Stimulated activated CD8-positive, alpha-beta memory T cell treated with anti-CD3 and anti-CD28 coated beads, Interleukin-15, amount 100 ng/mL, for 24 hours (primary cell): ENCODE measurements at places on chromosomes 4 and X.

DNA sequence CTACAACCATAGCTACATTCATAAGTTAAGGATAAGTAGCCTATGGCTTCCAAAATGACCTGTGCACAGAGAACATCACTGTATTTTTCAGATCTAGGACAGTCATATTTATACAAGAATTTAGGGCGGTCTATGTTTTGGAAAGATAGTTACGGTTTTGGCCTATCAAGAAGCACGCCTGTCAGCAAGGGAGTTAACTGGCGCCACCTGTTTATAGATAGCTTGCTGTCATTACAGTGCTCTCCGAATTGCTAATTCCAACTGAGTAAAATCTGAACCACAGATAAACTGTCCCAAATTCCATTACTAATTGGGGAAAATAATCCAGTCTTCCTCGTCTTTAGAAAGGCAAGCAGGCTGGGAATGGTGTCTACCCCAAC, 646 bp downstream of the ABCB7 start:
- DNase-seq = no peak

GRCh38 chr4:158162631-158163030, 10.2 kb downstream of the GASK1B start:
- DNase-seq = no peak

DNA sequence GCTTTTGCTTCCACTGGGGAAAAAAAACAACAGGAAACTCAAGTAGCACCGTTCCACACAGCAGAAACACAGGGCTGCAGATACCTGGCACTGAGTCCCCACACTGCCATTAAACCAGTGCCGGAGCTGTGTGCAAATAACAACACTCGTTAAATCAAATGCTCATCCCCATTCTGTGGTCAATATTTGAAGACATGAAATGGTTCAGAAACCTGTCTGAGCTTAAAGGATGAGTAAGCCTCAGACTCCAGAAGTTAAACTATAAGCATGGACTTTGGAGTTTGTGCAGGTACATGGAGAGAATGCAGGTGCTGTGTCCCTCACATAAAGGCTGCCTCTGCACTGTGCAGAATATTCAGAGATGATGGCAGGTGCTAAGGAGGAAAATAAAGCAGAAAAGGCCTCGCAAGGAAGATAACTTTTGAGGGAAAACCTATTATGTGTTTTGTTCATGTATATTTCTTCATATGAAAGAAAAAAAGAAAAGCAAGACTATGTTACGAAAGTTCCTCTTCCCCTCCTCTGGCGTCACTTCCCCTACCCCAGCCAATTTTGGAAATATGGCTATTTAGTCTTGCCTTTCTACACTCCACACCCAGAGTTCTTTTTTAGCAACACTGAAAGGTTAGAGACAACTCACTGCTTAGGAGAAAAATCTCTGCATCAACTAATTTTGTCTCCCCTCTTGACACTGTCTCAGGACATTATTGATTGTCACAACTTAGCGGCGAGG, 4.6 kb downstream of the MPP1 start:
- no peak for DNase-seq

DNA sequence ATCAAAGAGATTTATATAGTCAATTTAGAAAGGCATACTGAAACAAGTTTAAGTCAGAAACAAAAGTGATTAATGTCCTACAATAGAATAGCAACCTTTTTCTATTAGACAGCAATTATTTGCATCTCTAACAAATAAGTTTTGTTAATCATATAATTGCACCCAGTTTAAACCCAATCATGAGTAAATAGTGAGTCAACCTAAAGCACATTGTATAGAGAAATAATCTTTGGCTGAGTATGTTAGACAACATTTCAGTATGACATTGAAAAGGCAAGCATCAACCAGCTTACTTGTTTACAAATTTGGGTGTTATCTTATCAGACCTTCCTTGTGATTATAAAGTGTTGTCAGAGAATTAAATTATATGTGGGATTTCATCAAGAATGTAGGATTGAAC, 209.5 kb downstream of the IL15 start:
- DNase-seq = no peak

- DNase-seq = no peak
Measured at GRCh38 chr4:26131711-26132110, 189.1 kb upstream of the RBPJ start.

- no peak for DNase-seq
Measured at GRCh38 chr4:102627831-102628523, 126.8 kb downstream of the NFKB1 start.

DNA sequence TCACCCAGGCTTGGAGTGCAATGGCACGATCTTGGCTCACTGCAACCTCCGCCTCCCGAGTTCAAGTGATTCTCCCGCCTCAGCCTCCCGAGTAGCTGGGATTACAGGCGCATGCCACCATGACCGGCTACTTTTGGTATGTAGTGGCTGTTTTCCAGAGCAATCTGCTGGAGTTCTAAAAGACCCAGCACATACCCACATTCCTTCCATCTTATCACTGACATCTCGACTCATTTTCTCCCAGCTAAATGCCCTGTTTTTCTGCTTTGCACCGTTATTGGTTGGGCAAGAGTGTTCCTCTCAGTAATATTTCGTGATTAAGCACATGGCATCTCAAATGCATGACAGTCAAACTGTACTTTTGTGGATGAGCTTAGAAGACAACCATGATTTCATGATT, 53.7 kb downstream of the PRKX start:
- no peak for DNase-seq
